ENCODE measurements at places on chromosomes 7 and 10. TPM values are rescaled to one million over a fixed set of nuclear protein-coding genes. Genes with fewer than 3 reads are reported as not detected.

PDK4 gene
- total RNA-seq: 975 TPM

LBX1 gene
- not detected for total RNA-seq

ERVW-1 gene
- 0.15 TPM for total RNA-seq

GLI3 gene
- total RNA-seq: 23.1 TPM

LRIT1 gene
- total RNA-seq: not detected

BTBD16 gene
- total RNA-seq: 0.85 TPM

SLC26A5 gene
- total RNA-seq: 0.42 TPM

CYP2C9 gene
- 7.2 TPM for total RNA-seq

GTPBP10 gene
- 11.7 TPM for total RNA-seq

SCART1 gene
- total RNA-seq: 1.4 TPM

ZNF365 gene
- total RNA-seq: 2.5 TPM

RBP3 gene
- total RNA-seq: not detected

AKR1C8 gene
- total RNA-seq: not detected

CADPS2 gene
- 9.6 TPM for total RNA-seq

STEAP1 gene
- total RNA-seq: 6.0 TPM

HOXA3 gene
- total RNA-seq: 5.5 TPM

FOXP2 gene
- 22.7 TPM for total RNA-seq

All from suprapubic skin (tissue), 4 donors.